ENCODE measurements at places on chromosomes 11 and 22.

DNA sequence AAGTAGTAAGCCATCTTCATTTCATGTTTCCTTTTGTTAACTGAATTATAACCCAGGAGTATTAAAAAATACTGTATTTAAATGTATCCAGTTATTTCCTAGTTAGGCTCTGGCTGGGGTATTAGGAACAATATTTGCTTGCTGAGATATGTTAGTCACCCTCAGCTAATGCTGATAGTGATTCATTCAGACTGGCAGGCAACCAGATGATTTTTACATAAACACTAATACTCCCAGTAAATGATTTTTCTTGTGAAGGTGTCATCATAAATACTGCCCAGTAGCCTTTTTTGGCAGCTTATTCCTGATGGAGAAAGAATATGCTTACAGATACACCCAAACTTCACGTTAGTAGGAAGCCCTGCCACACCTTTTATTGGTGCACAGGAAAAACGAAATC lies 8.1 kb downstream of the YWHAH start:
- DNase-seq, result no peak

- no peak for DNase-seq
These were observed 1.7 kb downstream of the YAP1 start for GRCh38 chr11:102111787-102112508.

- no peak for DNase-seq
These were observed 1.2 kb downstream of the ALDH3B1 start for GRCh38 chr11:68011051-68011943.

GRCh38 chr11:116723511-116723910 lies 49.3 kb downstream of the BUD13 start:
- DNase-seq, result no peak

DNA sequence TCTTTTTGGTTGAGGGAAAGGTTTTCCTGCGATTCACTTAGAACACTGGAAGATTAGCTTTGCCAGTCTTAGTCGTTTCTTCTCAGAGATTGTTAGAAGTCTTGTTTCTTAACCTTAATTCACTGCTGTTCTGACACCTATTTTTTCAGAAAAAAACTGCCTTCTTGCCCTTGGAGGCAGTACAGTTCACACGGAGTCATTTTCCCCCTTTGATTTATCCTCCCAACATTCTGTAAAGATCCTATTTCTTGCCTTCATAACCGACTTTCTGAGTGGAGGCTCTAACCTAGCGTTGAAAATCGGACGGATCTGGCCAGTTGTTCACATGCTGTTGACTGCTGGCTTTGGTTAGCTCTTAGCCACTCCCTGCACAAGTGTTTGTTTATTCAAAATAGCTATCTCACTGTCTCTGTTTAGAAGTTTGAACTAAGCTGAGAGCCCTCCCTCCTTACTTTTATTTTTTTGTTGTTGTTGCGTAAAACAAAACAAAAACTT lies 737 bp downstream of the BCL2L13 start:
- DNase-seq, result no peak

- DNase-seq, result no peak
These were observed 165.0 kb downstream of the BRD1 start for GRCh38 chr22:49662681-49663080.

DNA sequence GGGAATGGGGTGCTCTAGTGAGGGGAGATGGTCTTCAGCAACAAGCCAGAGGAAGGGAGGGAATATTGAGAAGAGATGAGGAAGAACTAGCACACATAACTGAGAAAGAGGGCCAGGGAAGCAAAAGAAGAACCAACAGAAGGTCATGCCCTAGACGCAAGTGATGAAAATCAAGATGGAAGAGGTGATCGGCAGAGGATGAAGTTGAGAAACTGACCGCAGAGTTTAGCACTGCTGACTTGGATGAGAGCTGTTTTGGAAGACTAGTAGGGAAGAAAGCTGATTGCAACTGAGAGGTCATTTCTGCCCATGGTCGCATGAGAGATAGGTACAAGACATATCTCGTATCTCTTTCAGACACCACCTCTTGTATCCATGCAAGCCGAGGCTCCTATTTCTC lies 2.9 kb downstream of the SPINDOC start:
- no peak for DNase-seq

GRCh38 chr11:18749681-18750319 lies 23.8 kb upstream of the IGSF22 start:
- no peak for DNase-seq

DNA sequence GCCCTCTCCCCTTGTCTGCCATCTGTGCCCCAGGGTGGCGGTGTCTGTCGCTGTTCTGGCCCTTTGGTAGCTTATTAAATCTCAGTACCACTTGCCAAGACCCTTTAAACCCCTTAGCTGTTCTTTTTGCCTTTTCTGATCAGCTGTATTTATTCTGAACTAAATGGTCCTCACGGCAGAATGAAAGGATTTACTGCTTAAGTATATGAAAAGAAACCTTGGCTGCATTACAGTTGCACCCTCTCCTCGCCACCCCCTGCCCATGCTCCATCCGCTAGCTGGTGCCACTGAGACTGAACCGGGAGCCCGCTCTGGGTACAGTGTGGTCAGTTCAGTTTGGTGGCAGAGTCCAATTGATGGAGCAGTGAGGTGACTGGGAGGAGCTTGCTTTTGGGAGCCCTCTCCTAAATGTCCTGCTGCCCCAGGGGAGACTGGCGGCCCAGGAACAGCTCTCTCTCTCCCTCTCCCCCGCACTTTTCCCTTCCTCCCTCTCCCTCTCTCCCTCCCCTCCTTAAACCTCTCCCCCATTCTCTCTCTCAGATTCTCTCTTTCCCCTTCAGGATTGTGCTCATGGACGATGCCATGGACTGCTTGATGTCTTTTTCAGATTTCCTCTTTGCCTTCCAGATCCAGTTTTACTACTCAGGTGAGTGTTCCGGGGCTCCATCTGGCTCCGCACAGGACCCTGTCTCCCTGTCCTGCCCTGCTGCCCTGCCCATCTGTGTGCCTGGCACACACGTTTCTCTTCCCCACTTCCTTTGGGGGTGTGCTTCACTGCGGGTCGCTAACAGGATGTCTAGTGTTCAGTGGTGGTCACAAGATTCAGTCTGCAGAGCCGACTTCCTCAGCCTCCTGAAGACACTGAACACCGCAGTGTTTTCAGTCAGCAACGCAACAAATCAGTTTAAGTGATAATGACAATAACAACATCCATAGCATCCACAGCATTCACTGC lies 21.8 kb downstream of the ARFGAP2 start:
- no peak for DNase-seq

DNA sequence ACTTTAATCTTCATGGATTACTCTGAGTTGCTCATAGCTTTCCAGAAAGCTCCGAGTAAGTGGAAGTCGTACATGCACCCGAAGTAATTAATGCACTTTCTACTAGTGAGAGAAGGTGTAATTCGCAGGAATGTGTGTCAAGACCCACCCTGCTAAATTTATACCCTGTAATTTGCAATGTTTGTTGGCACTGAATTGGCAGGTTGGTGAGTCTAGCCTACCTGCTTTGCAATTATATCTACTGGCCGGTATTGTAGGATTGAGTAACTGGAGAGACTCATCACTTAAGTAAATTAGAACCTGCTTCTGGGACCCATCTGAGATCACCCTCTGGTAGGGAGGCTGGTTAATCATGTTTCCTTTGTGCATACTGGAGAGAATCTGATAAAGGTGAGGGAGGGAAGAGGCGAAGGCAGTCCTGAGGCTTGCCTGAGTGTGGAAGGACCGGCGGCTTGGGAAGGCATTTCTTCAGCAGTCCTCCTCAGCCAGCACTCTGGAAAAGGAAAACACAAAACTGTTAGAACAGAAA lies 63.3 kb downstream of the LDLRAD3 start:
- no peak for DNase-seq

DNA sequence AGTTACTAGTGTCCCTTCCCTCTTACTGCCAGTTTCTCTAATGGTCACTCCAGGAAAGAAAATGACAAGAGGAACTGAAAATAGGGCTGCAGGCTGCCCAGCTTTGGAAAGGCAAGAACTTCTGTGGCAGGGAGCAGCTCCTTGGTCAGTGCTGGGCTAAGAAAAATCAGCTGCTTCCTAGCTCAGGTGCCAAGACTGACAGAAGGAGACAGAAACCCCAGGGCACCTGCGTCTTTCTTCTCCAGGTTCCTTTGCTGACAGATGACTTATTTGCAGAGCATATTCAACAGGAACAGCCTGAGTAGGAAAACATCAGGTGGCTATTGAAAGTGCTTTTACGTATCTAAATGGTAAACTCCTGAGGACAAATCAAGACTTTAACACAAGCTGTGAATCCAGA lies 25.4 kb downstream of the MAML2 start:
- DNase-seq, result no peak

- DNase-seq, result no peak
These were observed 58.4 kb downstream of the GALNT18 start for GRCh38 chr11:11563200-11563975.

DNA sequence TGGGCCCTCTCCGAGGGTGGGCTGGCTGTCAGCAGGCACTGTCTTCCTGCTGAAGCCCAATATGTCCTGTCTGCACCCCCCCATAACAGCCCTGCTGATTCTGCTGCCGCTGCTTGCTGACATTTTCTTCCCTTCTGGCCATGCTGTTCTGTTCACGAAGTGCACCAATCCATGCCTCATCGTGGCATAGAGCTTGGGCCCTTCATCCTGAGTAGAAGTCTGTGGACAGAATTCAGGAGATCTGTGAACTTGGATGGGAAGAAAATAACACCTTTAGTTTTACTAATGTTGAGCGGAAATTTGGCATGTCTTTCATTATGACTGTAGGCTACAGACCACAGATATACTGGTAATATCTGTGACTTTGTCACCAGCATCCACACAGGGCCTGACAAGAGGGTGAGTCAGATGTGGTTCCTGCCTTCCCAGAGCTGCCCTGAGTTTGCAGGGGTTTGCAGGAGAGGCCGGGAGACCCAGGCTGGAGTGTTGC lies 14.1 kb upstream of the KIAA0930 start:
- no peak for DNase-seq

DNA sequence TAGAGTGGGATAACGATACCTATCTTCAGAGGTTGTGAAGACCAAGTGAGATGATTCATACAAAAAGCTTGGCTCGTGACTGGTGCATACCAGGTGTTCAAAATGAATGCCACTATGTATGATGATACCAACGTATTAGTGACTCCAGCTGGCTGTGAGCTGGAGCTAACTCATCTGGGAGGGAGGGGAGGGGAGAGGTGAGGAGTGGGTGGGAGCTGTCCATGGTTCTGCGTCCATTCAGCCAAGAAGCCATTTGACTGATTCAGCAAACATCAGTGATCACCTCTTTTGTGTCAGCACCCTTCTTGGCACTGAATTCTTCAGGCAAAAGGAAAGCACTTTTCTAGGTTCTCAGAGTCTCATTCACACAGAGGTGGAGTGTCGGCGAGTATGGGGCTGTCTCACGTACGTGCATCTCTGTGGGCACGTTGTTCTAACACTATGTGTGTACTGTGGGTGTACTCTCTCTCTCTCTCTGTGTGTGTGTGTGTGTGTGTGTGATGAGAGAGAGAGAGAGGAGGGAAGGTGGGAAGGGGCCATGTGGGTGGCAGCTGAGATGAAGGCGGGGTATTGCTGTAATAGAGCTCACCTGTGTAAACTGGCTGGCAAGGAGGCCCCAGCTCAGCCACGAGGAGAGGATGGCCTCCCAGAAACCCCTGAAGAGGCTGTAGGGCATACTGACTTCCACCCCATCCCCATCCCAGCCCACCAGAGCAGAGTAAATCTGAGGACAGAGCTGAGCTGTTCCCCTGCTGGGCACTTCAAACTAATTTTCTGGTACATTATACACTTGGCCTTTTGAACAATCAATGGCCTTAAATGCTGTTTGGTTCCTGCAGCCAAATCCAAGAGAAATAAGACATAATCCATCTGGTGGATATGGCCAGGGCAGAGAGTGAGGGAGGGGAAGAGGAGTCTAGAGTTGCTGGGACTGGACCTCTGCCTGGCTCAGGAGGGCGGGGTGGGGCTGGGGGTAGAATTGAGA lies 96.1 kb upstream of the THY1 start:
- no peak for DNase-seq

DNA sequence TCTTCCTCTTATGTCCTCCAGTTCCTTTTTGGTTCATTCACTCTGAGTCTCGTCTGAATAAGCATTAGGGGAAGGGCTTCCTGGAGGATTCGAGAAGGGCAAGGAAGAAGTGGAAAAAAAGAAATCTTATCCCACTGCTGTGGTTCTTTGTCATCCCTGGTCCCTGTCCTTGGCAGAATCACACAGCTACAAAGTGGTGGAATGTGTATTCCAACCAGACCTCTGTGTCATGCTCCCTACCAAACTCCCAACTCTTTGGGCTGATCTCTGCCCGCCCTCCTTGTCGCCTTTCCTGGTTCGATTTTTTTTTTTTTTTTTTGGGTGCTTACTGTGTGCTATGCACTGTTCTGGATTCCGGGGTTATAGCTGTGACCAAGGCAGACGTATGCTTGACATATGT lies 61.0 kb downstream of the TEAD1 start:
- no peak for DNase-seq

GRCh38 chr22:48603621-48604320 lies 1223.9 kb downstream of the BRD1 start:
- DNase-seq, result no peak

DNA sequence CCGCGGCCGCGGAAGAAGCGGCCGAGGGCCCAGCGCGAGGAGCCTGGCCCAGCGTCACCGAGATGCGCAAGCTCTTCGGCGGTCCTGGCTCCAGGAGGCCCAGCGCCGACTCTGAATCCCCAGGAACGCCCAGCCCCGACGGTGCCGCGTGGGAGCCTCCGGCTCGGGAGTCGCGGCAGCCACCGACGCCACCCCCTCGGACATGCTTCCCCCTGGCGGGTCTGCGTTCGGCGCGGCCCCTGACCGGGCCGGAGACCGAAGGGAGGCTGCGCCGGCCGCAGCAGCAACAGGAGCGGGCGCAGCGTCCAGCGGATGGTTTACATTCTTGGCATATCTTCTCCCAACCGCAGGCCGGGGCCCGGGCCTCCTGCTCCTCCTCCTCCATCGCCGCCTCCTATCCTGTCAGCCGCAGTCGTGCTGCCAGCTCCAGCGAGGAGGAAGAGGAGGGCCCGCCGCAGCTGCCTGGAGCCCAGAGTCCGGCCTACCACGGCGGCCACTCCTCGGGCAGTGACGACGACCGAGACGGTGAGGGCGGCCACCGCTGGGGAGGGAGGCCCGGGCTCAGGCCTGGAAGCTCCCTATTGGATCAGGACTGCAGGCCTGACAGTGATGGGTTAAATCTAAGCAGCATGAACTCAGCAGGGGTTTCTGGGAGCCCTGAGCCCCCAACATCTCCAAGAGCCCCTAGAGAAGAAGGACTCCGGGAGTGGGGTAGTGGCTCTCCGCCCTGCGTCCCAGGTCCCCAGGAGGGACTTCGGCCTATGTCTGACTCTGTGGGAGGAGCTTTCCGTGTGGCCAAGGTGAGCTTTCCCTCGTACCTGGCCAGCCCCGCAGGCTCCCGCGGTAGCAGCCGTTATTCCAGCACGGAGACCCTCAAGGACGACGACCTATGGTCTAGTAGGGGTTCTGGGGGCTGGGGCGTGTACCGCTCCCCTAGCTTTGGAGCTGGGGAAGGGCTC lies 1.2 kb downstream of the ARHGEF17 start:
- DNase-seq, result no peak

DNA sequence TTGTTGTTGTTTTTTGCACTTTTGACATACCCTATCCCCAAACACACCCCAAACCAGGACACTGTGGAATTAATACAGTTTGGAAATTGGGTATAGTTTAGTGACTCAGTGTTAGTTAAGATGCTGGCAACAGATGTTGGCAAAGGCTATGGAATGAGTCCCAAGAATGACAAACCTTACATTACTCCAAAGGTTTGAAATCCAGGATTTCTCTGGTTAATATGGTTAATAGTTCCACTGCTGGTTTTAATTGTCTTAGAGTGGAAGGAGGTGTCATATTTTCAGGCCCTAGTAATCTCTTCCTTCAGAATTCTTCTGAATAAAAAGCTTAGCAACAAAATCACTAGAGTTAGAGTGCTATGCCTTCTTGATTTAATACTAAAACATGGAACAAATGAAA lies 775 bp downstream of the LPXN start:
- no peak for DNase-seq

GRCh38 chr22:49081261-49081666 lies 746.4 kb downstream of the BRD1 start:
- no peak for DNase-seq

Measured in stimulated activated CD4-positive, alpha-beta T cell treated with anti-CD3 and anti-CD28 coated beads, TNF-alpha, amount 100 ng/mL, for 4 hours (primary cell).